ENCODE measurements at places on chromosomes 6 and 20.

DNA sequence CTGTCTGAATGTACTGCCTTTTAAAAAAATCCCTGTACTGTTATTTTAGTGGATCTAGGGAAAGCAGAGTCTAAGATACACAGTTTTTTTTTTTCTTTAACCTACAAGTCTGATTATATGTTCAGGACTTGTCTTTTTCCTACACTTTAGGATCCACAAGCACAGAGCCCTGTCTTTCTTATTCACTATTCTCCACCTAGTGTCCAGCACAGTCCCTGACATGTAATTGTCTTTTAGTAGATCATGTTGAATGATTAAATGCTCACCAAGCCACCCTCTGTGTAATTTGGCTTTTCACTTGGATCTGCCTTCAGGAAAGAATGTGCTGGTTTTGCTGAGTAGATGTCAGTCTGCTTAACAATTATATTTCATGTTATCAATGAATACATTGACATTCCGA, 35.8 kb upstream of the YWHAB start:
- DNase-seq: no peak

DNA sequence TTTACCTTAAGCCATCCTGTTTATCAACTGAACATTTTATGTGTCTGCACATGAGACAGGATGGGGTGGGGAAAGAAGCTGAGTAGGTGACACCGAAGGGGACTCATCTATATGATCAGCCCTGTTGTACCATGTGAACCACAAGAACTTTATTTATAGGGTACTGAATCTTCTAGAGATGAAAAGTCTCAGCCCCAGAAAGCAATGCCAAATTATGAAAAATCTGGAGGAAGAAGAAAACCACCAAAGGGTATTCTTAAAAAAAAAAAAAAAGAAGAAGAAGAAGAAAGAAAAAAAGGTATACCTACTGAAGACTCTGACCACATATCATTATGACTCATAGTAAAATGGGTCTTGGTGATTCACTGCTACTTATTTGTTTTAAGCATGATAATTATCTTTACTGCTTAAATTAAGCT, 39.8 kb upstream of the HBS1L start:
- DNase-seq: no peak

DNA sequence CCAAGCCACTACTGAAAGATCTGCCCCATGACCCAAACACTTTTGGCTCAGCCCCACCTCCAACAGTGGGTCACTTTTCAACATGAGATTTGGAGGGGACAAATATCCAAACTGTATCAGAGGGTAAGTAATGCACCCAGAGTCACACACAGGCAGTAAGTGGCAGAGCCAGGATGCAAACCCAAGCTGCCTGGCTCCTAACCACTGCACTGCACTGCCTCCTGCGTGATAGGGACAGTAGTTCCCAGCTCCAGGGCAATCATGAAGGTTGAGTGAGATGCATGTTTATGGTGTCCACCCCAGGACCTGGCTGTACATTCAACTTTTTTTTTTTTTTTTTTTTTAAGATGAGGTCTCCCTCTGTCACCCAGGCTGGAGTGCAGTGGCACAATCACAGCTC, 88.2 kb downstream of the TOX2 start:
- DNase-seq: no peak

DNA sequence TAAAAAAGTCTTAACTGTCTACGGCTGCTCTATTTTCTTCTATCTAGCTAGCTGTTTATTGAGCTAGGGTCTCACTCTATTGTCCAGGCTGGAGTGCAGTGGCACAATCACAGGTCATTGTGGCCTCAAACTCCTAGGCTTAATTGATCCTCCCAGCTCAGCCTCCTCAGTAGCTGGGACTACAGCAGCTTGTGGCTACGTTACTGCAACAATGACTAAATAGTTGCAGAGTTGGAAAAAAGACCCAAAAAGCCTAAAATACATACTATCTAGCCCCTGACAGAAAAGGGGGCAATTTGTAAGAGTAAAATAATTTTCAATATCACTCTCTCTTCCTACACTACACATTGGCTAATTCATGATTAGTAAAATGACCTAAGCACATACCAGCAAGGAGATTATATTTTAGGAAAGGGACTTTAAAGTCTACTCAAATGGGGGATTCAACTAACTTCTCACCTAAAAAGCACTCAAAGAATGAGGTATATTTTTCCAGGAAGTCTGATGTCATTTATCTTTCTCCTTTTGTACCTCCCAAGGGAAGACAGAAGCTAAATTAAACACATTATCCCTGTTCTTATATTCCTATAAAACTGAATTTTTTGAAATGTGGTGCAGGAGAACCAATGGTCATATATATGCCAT, 82.8 kb downstream of the ZMYND8 start:
- DNase-seq: no peak

DNA sequence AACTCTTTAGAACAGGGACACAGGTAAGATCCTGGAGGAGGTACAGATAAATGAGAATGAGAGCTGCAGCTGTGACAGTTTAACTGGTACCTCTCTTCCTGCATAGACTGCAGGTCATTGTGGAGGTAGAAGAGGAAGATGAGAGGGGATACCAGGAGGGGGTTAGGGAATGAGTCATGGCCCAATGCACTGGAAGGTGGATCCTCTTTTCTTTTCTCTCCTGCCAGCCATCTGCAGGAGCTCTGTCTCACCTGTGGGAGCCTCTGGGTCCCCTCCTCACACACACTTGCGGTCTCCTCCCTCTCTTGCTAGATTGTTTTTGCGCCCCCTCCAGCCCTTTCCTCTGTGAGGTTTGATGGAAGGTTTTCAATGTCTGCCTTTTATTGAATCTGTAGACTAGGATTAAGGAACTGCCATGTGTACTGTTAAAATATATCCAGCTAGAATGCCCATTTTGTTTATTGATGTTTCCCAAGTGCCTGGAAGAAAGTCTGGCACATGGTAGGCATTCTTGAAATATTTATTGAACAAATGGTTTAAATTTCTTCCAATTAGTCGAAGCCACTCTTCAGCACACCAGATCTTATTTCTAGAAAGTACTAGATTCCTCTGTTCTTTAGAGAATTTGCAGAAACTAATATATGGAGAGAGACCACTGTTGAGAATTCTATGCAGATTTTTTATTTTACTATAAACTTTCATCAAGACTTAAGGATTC, 13.0 kb downstream of the C6orf163 start:
- DNase-seq: no peak

DNA sequence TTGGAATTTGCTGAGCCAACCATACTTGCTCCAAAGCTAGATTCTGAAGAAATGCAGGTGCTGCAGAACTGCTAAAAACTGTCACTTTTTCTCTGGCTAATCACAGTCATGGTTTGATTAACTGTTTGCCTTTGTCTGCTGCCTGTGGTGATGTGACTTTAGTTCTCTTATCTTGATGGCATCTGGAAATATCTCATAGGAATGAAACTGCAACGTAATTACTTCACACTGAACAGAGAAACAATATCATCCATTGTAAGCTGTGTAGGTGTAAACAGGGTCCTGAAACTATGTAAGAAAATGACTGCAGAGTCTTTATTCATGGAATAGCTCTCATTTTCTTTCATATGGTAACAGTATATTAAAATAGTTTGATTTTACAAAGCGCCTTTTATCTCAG, 721.9 kb upstream of the HS3ST5 start:
- no peak for DNase-seq
